ENCODE measurements at places on chromosomes 5 and 9.

- H3K4me3 ChIP-seq, result peak overlapping the region; percentile 62
- peaks cover 27% of the 10 kb centered on the region for H3K4me1 ChIP-seq
- peaks cover 8% of the 10 kb centered on the region for H3K27me3 ChIP-seq
- H3K27ac ChIP-seq, result peak overlapping the region; percentile 43
Observed at GRCh38 chr5:139669662-139670368, 21.7 kb downstream of the CXXC5 start.

DNA sequence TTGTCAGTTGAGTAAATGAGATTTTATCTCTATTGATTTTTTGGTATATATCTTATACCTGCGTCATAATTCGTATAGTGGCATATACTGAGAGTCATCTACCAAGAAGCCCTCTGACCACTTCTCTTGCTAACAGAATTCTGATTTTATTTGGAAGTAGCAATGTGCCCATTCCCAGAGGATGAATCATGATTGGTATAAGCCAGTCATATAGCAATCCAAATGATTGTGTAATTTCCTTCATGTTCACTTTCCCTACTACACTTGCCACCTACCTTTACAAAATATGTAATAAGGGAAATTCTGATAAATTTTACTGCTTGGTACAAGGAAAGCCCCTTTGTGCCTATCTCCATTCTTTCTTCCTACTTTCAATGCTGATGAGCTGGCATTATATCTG lies 16.1 kb upstream of the ZNF462 start:
- no peaks in the 10 kb centered on the region for H3K36me3 ChIP-seq
- H3K4me3 ChIP-seq, result no peak overlapping the region
- H3K4me1 ChIP-seq, result no peaks in the 10 kb centered on the region

GRCh38 chr9:137191691-137192447 lies 3.4 kb downstream of the SSNA1 start:
- peaks cover 17% of the 10 kb centered on the region for H3K4me1 ChIP-seq
- H3K27me3 ChIP-seq, result no peaks in the 10 kb centered on the region
- peaks cover 9% of the 10 kb centered on the region for H3K36me3 ChIP-seq
- H3K27ac ChIP-seq, result no peak overlapping the region

DNA sequence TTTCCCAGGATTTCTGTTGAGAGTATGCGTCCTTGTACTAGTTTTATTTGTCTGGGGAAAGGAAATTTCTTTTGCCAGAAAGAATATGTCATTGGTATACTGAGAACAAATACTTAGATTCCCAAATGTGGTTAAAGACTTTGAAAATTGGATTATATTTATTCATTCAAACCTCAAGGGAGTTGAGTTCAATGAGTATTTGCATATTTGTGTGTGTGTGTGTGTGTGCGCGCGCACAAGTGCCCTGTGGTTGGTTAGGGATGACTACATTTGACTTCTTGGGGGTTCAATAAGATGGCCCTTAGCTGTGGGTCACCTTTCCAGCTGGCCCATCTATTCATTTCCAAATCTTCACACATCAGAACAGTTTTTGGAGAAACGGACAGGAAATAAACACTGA lies 4.9 kb downstream of the RXFP3 start:
- DNase-seq, result no peak
- H3K4me3 ChIP-seq, result no peak overlapping the region
- H3K36me3 ChIP-seq, result no peaks in the 10 kb centered on the region
- no peak overlapping the region for H3K27ac ChIP-seq
- no peaks in the 10 kb centered on the region for H3K4me1 ChIP-seq

DNA sequence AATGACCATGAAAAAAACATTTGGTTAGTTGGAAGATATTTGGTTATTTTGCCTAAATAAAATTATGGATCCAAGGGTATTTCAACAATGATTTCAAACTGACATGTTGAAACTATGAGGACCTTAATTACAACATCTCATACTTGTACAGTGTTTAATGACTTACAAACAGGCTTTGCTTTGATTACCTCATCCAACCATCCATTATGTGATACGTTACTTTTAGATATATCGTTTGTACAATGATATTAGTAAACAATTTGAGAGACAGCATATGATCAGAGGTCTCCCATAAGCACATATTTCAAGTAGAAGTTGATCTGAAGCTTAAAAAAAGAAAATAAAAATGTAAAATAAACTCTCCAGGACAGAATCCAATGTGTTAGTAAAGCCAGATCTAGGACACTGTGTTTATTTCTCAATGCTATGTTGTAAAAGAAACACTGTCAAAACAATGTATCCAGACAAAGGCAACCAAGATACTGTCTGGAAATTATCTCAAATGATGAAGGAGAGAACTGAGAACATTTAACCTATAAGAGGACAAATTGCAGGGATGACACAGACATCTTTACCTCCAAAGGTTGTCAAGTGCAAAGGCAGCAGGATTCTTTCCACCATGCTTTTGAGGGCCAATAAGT lies 116.0 kb upstream of the TARS1 start:
- no peaks in the 10 kb centered on the region for H3K4me1 ChIP-seq
- no peak overlapping the region for H3K27ac ChIP-seq
- no peaks in the 10 kb centered on the region for H3K36me3 ChIP-seq
- no peak for DNase-seq

- DNase-seq, result no peak
- peaks cover 23% of the 10 kb centered on the region for H3K27me3 ChIP-seq
- no peak overlapping the region for H3K27ac ChIP-seq
- no peaks in the 10 kb centered on the region for H3K36me3 ChIP-seq
- no peak overlapping the region for H3K4me3 ChIP-seq
Observed at GRCh38 chr9:88973281-88974045, 17.8 kb upstream of the S1PR3 start.

DNA sequence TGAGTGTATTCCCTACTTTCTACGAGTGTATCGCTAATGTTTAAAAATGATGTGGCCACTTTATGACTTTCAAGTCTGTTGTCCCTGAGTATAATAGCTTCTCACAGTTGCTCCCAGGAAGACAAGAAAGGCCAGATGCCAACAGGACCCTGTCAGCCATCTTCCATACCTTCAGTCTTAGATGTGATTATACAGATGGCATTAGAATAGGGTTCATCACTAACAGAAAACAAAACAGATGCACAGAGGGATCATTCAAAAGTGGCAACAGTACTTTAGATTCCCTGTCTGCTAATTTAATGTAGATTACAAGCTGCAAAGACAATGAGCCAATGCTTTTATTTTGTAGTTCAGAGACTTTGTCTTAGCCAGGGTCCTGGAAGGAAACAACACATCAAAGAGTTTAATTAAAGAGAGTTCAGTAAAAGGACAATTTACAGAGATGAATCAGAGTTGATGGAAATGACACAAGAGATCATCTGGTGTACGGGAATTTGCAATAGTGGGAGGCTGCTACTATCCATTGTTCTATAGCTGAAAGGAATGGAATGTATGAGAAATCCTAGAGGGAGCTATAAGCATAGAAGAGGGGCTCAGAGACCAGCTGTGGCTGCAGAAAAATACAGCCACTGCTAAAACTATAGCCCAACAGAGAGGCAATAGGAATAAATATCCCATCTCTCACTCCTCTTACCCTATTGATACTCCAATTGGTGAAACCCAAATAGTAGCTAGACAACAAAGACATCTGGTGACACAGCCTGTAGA lies 393.7 kb upstream of the SMC2 start:
- H3K27me3 ChIP-seq, result peaks cover 2% of the 10 kb centered on the region
- no peaks in the 10 kb centered on the region for H3K4me1 ChIP-seq
- H3K36me3 ChIP-seq, result no peaks in the 10 kb centered on the region
- no peak overlapping the region for H3K4me3 ChIP-seq
- no peak for DNase-seq

DNA sequence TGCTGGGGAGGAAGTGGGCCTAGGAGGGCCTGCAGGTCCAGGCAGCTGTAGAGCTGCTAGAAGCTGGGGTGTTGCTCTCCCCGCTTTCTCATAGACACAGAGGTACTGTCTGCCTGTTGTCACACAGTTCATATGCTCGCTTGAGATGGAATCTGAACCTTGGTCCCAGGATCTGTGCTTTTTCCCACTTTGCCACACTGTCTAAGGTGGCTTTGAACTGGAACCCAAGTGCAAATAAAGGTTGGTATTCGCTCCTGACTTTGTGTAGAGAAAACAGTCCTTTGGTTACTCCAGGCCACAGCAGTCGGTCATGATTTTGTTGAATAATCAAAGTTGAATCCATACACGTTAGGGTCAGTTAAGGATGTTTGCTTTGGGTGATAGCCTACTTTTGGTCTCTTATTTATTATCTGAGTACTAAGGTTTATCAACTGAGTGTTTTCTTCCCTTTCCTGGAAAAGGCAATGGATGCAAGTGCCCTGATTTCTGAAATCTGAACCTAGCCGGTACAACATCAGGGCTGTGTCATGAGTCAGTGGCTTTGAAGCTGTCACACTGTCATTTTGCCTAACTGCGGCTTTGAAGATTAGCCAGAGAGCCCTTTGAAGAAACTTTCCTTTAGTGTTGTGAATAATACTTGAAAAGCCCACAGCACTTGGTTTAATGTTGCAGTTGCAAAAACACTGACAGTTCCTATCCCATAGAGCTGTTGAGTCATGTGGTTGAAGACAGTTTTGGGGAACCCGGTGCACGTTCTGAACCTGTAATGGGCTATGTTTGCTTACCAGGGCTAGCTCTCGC lies 41.3 kb downstream of the HABP4 start:
- H3K36me3 ChIP-seq, result peaks cover 32% of the 10 kb centered on the region
- H3K4me1 ChIP-seq, result peaks cover 11% of the 10 kb centered on the region
- no peak overlapping the region for H3K4me3 ChIP-seq
- peak overlapping the region; percentile 70 for H3K27ac ChIP-seq

GRCh38 chr5:85077581-85077980 lies 692.9 kb upstream of the EDIL3 start:
- H3K27ac ChIP-seq, result no peak overlapping the region
- no peak for DNase-seq
- H3K36me3 ChIP-seq, result no peaks in the 10 kb centered on the region
- no peaks in the 10 kb centered on the region for H3K4me1 ChIP-seq

DNA sequence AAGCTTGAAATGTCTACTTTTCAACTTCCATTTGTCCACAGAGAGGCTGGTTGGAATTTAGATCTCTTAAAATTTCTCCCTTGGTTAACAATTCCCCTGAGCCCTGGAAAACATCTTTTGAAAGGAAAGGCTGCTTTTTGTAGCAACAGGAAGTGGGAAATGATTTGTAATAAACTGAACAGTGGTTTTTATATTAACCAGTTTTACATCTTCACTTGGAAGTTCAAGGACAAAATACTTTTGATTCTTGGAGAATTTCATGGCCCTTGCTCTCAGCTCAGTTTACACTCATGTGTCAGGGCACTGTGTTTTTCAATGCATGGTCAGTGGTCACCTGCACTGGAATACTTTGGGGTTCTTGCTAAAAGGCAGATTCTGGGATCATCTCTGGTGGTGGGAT lies 9.9 kb downstream of the MLANA start:
- no peak overlapping the region for H3K27ac ChIP-seq
- H3K27me3 ChIP-seq, result no peaks in the 10 kb centered on the region
- H3K4me1 ChIP-seq, result peaks cover 20% of the 10 kb centered on the region
- H3K36me3 ChIP-seq, result peaks cover 12% of the 10 kb centered on the region

- H3K27ac ChIP-seq, result no peak overlapping the region
- H3K4me3 ChIP-seq, result no peak overlapping the region
- H3K36me3 ChIP-seq, result no peaks in the 10 kb centered on the region
- DNase-seq, result no peak
- H3K27me3 ChIP-seq, result no peaks in the 10 kb centered on the region
- no peaks in the 10 kb centered on the region for H3K4me1 ChIP-seq
Observed at GRCh38 chr9:82052081-82052480, 63.5 kb downstream of the SPATA31D1 start.

GRCh38 chr9:98019098-98019497 lies 36.0 kb downstream of the ANP32B start:
- H3K36me3 ChIP-seq, result peaks cover 42% of the 10 kb centered on the region
- no peaks in the 10 kb centered on the region for H3K4me1 ChIP-seq
- no peak overlapping the region for H3K4me3 ChIP-seq
- DNase-seq, result no peak

DNA sequence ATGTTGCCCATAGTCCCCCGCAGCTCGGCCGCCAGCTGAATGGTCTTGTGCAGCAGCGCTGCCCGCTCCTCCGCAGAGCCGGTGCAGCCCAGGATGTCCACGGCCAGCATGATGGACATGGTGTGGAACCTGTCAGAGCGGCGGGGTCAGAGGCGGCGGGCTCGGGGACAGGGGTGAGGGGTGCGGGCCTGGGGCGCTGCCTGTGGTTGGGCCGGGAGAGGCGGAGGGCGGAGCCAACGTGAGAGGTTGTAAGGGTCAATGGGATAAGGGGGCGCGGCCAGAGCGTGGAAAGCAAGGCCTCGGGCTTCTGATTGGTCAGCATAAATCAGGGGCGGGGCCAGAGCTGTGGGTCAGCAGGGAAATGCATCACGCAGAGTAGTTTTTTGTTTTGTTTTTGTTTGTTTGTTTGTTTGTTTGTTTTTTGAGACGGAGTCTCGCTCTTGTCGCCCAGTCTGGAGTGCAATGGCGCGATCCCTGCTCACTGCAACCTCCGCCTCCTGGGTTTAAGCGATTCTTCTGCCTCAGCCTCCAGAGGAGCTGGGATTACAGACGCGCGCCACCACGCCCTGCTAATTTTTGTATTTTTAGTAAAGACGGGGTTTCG lies 6.8 kb upstream of the TOR2A start:
- H3K36me3 ChIP-seq, result peaks cover 18% of the 10 kb centered on the region
- H3K4me3 ChIP-seq, result no peak overlapping the region
- DNase-seq, result no peak

- peaks cover 8% of the 10 kb centered on the region for H3K27me3 ChIP-seq
- H3K27ac ChIP-seq, result no peak within 1 kb of the TSS
- no peak for DNase-seq
- peak within 1 kb of the TSS; percentile 39 for H3K4me3 ChIP-seq
- H3K36me3 ChIP-seq, result peaks cover 4% of the 10 kb centered on the region
Observed at GRCh38 chr9:127877566-127877998, at the start of gene AK1. Gene AK1, minus strand, starts transcription at chr9:127877675. Its CDS starts 3,058 bp downstream, at chr9:127874617.

DNA sequence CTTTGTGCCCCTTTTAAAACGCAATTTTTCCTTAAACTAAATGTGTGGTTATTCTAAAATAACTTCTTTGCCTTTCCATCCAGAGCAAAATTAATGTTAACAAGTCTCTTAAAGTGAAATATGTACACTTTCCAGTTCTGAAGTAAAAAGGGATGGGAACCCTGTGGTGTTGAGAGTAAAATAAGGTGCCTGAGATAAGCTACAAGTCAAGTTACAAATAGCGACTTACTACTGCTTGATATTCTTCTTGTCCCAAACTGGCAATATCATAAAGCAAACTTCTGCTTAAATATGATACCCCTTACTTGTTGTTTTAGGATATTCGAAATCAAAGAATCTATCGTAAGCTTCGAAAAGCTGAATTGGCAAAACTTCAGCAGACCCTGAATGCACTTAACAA lies 18.3 kb upstream of the F2R start:
- H3K27ac ChIP-seq, result no peak overlapping the region
- H3K27me3 ChIP-seq, result no peaks in the 10 kb centered on the region
- no peak for DNase-seq
- no peak overlapping the region for H3K4me3 ChIP-seq
- peaks cover 2% of the 10 kb centered on the region for H3K4me1 ChIP-seq

GRCh38 chr5:63700241-63700640 lies 262.0 kb downstream of the HTR1A start:
- no peak overlapping the region for H3K4me3 ChIP-seq
- DNase-seq, result no peak
- no peaks in the 10 kb centered on the region for H3K36me3 ChIP-seq
- no peak overlapping the region for H3K27ac ChIP-seq

GRCh38 chr5:61302200-61302563 lies 29.9 kb upstream of the ZSWIM6 start:
- no peaks in the 10 kb centered on the region for H3K36me3 ChIP-seq
- peaks cover 6% of the 10 kb centered on the region for H3K4me1 ChIP-seq
- no peak overlapping the region for H3K4me3 ChIP-seq
- peaks cover 8% of the 10 kb centered on the region for H3K27me3 ChIP-seq

- peaks cover 2% of the 10 kb centered on the region for H3K27me3 ChIP-seq
- H3K36me3 ChIP-seq, result no peaks in the 10 kb centered on the region
- no peak for DNase-seq
- H3K4me3 ChIP-seq, result no peak overlapping the region
Observed at GRCh38 chr5:171801-172331, 19.4 kb upstream of the LRRC14B start.

- no peaks in the 10 kb centered on the region for H3K36me3 ChIP-seq
- H3K4me1 ChIP-seq, result peaks cover 6% of the 10 kb centered on the region
Observed at GRCh38 chr5:69493396-69494133, 975 bp downstream of the OCLN start.
